Stimulated activated CD8-positive, alpha-beta memory T cell treated with anti-CD3 and anti-CD28 coated beads, Interleukin-4, amount 100 ng/mL, for 48 hours (primary cell): ENCODE measurements at places on chromosomes 12 and 14.

GRCh38 chr12:90322006-90322405, 613.4 kb upstream of the ATP2B1 start:
- no peak for DNase-seq

DNA sequence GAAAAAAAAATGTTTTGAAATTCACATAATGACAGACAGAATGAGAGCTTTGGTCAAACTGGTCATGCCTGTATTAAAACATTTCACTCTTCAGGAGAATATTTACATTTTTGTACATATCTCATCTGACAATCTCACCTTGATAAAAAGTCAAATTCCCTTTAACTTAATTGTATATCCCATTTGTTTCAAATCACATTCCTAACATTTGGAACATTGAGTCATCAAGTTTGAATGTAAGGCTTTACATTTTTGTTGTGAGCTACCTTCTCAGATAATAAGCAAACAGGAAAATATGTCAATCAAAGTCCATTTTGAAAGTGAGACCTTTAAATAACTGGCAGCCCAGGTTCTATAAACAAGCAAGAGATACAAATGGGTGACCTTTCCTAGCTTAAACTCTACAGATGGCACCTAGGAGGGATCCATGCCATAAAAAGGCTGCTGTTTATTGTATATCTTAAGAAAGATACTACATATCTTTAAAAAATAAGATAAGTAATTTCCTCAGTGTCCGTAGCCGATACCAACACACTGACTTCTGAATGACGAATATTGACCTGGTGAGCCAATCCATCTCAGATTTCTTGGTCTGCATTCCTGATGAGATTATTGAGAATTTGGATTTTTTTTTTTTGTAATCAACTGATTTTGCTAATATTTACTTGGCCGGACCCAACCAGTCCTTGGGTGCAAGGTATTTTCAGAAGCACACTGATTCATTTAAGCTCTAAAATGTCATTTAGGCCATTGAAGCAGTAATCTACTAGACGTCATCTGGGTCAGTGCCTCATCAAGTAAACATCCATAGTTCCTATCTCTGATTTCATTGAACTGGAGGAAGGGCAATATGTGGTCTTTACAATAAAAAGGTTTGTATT, 259.6 kb downstream of the BTG1 start:
- DNase-seq, result no peak

DNA sequence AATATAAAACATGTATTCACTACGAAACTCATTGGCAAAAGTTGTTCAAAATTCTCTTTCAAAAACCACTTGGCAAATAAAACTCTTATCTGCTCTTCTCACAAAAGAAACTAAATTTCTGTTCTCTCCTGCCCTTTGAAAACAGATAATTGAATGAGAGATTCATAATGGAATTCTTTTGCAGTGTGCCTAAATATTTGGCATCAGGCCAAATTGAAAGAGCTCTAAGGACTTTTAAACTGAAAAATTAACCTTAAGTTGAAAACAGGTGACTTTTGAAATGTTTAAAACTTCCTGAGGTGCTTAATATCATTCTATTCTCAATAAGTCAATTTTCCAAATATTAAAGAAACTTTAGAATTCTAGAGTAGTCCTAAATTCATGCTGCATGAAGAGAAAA, 136.4 kb downstream of the FSCB start:
- no peak for DNase-seq

- DNase-seq, result no peak
Observed at GRCh38 chr14:36617824-36618223, 35.4 kb upstream of the NKX2-8 start.

DNA sequence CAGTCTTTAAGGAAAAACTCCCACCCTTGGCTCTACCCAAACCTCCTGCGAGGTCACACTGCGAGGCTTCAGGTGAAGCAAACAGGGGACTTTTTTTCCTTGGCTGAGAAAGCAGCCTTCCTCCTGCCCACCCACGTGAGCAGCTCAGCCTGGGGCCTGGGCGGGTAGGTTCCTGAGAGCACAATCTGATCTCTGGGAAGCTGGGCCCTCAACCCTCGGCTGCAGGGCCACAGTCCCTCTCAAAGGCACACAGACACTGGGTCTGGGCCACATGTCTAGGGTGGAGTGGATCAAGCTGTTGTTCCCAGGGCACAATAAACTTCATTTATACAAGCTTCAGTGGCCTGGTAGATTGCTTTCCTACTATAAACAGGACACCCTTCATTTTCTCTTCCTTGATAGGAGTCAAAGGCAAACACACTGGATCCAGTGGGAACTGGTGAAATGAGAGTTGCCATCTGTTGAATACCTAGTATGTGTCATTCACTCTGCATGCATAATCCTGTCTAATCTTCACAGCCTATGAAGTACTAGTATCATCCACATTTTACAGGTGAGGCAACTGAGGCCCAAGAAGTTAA, 41.3 kb upstream of the PNMA1 start:
- no peak for DNase-seq

DNA sequence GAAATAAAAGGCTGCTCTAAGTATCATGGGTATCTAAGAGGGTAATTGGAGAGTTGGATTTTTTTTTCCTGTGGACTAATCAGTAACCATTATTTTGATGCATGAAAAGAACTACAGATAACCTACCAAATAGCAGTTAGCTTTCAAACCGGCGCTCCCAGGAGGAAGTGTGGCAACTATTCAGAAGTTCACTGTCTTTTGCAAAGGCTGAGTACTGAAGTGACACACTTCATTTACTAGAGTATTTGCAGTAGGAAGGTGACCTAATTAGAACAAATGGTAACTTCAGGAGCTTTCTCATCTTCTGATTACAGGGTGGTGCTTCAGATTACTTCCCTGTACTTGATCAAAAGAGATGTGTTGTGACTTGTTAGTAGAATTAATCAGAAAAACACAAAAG, 87.7 kb downstream of the PELI2 start:
- DNase-seq, result no peak

GRCh38 chr12:5650281-5650680, 218.4 kb downstream of the NTF3 start:
- DNase-seq, result no peak

GRCh38 chr12:93022603-93023340, 93.7 kb upstream of the EEA1 start:
- DNase-seq, result no peak

DNA sequence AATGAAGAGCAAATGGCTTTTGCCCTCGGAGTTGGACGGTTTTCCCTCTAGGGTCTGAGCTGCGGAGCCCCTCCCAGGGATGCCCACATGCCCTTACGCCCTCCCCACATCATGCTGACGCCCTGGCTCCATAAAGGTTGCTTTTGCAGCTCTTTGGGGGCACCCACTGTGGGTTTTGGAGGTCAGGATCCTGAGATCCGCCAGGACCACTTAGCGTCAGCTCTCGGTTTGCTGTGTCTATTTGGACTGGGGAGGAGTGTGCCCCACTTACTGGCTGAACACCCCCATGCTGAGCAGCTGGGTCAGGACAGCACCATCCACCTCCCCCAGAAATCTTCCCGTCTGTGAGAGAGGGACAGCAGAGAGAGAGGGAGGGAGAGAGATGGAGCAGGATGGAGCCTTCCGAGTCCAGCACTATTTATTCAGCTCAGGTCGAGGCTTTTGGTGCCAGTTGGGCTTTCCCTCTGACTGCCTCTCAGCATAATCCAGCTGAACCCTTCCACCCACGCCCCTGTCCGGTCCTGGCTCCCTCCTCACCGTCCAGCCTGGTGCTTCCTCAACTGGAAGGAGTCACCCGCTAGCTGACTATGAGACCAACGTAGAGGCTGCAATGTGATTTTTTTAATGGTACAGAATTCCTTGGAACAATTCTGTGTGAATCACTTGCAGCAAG, 18.9 kb upstream of the LRTM2 start:
- peak; percentile 16 for DNase-seq

- DNase-seq, result peak; percentile 98
Observed at GRCh38 chr14:106691601-106692291, 1165.4 kb downstream of the TMEM121 start.

GRCh38 chr12:15322164-15323061, at the start of gene PTPRO:
TSS of gene PTPRO (plus strand) at chr12:15322508.
- no peak for DNase-seq

- no peak for DNase-seq
Observed at GRCh38 chr12:1803736-1804135, 16.6 kb upstream of the LRTM2 start.

GRCh38 chr12:11769723-11770514, 120.4 kb downstream of the ETV6 start:
- no peak for DNase-seq

GRCh38 chr12:6839482-6840201, 1.1 kb upstream of the GNB3 start:
- no peak for DNase-seq

DNA sequence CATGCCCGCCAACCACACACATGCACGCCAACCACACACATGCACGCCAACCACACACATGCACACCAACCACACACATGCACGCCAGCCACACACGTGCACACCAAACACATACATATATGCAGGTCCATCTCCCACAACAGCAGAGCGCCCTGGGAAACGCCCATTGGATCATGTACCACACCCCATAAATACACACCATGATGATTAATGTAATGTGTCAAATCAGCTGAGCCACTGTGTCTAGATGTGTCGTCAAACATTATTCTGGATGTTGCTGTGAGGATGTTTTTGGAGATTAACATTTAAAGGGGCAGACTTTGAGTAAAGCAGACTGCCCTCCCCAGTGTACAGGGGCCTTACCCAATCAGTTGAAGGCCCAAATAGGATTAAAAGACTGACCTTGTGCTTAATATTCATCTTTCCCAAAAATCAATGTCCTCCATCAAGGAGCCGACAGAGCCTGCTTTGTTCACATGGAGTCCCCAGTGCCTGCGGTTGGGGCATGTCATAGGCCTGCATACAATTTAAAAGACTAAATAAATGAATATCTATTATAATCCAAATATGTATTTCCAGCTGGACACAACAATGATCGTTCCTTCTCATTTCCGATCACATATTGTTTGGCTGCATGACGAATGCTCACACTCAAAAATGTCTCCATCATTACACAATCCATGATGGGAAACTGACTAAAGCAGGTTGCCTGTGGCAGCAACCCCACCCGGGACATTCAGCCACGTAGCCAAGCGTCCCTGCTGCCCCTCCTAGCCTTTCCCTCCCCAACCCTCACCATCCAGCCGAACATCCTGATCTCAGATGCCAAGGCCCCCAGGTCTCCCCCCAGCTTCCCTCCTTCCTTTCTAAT, 23.2 kb upstream of the BDKRB2 start:
- DNase-seq, result no peak

- DNase-seq, result no peak
Observed at GRCh38 chr12:66048835-66049537, 81.6 kb downstream of the LLPH start.

DNA sequence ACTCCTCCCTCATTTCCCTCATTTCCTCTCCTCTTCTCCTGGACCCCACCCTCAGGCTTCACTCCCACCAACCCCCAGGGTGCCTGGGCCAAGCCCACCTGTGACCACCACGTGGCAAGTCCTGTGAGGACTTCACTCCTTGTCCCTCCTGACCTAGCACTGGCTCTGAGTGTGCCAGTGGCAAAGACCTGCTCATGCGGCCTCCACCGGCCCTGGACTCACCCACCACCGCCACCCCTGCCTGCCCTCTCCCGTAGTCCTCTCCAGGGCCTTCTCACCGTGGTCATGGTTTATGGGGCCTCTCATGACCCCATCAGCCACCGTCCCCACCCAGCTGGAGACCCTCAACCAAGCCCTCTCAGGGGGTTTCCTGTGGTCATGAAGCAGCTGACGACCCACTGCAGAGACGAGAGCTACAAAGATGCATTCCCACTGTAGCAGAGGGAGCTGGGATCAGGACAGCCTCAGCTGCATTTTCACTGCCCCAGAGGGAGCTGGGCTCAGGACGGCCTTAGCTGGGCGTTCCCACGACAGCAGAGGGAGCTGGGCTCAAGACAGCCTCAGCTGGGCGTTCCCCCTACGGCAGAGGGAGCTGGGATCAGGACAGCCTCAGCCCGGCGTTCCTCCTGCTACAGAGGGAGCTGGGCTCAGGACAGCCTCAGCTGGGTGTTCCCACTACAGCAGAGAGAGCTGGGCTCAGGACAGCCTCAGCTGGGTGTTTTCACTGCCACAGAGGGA, 3.2 kb upstream of the C14orf180 start:
- no peak for DNase-seq

GRCh38 chr14:51424561-51425251, 184.7 kb downstream of the TMX1 start:
- no peak for DNase-seq

- no peak for DNase-seq
Observed at GRCh38 chr14:68392393-68393141, 400.3 kb downstream of the ZFP36L1 start.

DNA sequence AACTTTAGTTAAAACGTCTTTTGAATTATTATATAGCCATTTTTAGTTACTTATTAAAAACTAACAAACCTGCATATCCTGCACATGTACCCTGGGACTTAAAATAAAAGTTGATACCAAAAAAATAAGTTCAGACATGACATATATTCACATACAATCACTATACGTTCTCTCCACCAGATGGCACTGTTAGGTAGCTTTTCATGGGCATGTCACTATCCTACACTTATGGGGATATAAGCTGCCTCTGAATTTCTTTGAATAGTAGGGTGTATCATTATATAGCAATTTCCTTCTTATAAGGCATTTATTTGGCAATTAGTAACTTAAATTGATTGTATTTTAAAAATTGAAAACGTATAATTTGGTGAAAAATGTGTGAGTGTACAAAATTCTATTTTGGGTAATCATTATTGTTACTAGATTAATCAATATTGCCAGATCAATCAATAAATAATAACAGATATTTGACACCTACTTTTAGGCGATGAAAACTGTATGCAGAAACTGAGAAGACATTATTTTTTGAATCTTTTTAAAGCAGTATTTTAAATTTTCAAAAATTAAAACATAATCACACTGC, 31.8 kb upstream of the OR10A7 start:
- DNase-seq, result peak; percentile 42

- DNase-seq, result no peak
Observed at GRCh38 chr14:84856751-84857534, 673.0 kb upstream of the FLRT2 start.

DNA sequence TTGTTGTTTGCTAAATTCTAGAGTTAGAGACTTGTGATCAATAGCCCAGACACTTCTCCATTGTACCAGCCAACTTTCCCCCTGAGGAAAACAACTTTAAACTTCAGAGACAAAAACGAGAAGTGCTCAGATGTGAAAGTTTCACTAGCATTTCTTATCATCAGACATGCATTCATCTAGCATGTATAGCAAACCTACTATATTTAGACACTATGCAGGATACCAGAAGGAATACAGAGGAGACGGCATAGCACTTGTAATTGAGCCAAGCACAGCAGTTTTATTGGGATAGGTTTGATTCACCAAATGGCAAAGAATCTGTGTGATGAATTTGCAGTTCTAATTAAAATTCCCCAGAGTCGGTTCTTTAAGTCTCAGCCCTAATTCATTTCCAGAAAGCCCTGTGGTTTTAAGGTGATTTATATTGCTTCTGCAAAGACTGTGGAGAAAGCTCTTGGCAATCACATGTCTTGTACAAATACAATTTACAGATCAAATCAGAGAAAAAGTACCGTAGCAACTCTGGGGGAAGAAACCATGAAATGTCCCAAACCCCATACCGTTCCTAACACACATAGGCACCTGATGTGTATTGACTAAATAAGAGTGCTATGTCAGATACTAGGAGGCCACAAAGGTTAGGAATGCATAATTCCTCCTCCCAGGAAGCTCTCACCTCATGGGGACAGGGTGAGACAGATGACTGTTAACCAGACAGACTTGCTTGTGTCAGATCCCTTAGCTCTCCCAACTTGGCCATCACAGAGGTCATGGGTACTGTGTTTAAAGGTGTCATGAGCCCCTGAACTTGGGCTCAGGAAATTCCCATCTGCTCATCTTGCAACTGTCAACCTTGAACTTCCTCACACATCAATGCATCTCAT, 69.6 kb upstream of the KRAS start:
- no peak for DNase-seq
